ENCODE measurements at places on chromosomes 16 and 17.

- no peak for DNase-seq
- H3K36me3 ChIP-seq: no peaks in the 10 kb centered on the region
- no peak overlapping the region for H3K4me3 ChIP-seq
- no peaks in the 10 kb centered on the region for H3K27me3 ChIP-seq
- H3K4me1 ChIP-seq: peaks cover 10% of the 10 kb centered on the region
These were observed 13.8 kb downstream of the USP22 start for GRCh38 chr17:21029036-21029435.

- H3K27ac ChIP-seq: no peak overlapping the region
- H3K36me3 ChIP-seq: no peaks in the 10 kb centered on the region
- no peak overlapping the region for H3K4me3 ChIP-seq
- DNase-seq: no peak
- no peaks in the 10 kb centered on the region for H3K4me1 ChIP-seq
These were observed 130.1 kb upstream of the COX10 start for GRCh38 chr17:13939222-13939621.

DNA sequence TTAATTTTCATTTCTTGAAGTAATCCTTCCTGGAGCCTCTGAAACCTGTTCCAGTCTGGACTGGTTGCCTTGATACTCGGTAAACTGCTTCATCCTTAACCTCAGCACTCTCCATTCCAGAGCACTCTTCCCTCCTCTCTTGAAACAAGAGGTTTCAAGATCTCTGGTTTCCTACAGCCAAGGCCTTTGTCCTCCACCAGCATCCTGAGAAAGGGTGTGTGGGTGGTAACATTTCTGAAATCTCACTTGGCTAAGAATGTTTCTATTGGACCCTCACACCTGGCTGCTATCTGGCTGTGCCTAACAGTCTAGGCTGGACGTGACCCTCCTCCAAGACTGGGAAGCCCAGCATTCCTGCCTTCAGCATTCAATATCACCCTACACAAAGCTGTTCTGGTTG lies 99.7 kb downstream of the CYTH1 start:
- no peaks in the 10 kb centered on the region for H3K36me3 ChIP-seq
- no peaks in the 10 kb centered on the region for H3K27me3 ChIP-seq
- H3K4me3 ChIP-seq: no peak overlapping the region
- DNase-seq: no peak
- H3K27ac ChIP-seq: no peak overlapping the region

DNA sequence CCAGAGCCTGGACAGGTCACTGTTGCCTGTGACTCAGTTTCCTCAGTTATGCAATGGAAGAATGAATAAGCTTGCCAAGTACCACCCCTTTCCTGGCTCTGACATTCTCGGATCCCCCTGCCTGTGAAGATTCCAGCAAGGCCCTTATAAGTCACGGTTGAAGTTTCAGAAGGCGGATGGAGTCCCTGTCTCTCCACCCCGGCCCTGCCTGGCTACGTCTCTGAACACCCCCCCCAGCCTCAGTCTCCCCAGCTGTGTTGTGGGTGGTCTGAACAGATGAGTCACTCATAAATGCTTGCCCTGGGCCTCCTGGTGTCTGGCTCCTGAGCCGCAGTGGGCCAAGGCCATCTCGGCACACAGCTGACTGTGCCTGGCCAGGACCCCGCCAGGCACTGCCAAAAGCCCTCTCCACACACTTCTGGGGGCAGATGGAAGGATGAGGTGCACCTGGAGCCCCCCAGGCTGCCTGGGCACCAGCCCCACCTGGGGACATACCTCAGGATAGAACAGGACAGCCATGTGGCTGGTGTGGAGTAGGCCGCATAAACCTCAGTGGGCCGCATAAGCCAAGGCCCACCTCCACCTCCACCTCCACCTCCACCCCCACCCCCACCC lies 15.4 kb downstream of the VASN start:
- no peaks in the 10 kb centered on the region for H3K4me1 ChIP-seq
- no peaks in the 10 kb centered on the region for H3K27me3 ChIP-seq
- no peak for DNase-seq
- no peak overlapping the region for H3K27ac ChIP-seq
- no peak overlapping the region for H3K4me3 ChIP-seq

DNA sequence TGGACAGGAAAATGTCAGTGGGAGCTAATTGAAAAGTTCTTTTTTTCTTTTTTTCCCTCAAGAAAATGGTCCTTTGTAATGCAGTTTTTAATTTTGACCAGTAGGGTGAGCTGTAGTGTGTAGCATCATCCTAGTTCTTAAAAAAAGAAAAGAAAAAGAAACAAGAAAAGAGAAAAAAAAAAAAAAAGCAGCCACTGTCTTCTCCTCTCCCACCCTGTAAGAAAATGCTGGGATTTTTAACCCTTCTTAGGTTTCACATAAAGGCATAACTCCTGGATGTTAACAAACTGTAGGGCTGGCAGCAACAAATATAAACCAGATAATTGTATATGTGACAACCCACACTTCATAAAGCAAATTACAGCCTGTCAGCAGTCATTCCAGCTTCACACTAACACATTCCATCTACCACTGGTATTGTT lies 78.1 kb downstream of the SKAP1 start:
- no peaks in the 10 kb centered on the region for H3K36me3 ChIP-seq
- H3K27ac ChIP-seq: no peak overlapping the region
- no peaks in the 10 kb centered on the region for H3K27me3 ChIP-seq
- no peak for DNase-seq
- no peaks in the 10 kb centered on the region for H3K4me1 ChIP-seq

DNA sequence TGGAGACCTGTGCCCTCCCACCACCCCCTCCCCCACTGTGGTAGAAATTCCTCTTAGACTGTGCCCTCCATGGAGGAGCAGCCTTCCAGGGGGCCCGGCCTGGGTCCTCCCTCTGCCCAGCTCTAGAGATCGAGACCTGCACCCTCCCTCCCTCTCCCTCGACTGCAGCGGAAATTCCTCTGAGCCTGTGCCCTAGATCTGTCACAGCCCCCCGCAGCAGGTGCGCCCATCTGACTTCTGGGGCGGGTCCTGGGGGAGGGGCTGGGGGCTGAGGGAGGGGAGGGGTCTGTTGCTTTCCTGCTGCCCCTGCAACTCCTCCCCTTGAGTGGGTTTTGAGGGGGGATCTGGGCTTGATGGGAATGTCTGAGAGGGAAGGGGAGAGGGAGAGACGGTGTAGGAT lies 177.8 kb upstream of the GSE1 start:
- peaks cover 11% of the 10 kb centered on the region for H3K4me1 ChIP-seq
- H3K27ac ChIP-seq: no peak overlapping the region
- H3K36me3 ChIP-seq: no peaks in the 10 kb centered on the region
- no peak for DNase-seq
- no peaks in the 10 kb centered on the region for H3K27me3 ChIP-seq

DNA sequence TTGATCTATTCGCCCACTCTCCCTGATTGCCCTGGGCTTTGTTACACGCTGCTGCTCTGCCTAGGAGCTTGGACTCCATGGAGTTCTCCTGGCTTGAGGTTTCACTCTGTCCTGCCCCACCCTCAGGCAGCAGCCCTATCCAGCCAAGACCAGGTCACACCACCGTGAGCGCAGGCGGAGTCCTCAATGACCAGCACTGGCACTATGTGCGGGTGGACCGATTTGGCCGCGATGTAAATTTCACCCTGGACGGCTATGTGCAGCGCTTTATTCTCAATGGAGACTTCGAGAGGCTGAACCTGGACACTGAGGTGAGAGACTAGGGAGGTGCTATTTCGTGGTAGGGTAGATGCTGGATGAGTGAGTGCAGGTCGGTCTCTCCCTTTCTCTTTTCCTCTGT lies 3.5 kb downstream of the CNTNAP1 start:
- peaks cover 7% of the 10 kb centered on the region for H3K4me1 ChIP-seq
- no peak overlapping the region for H3K4me3 ChIP-seq
- H3K27me3 ChIP-seq: no peaks in the 10 kb centered on the region

DNA sequence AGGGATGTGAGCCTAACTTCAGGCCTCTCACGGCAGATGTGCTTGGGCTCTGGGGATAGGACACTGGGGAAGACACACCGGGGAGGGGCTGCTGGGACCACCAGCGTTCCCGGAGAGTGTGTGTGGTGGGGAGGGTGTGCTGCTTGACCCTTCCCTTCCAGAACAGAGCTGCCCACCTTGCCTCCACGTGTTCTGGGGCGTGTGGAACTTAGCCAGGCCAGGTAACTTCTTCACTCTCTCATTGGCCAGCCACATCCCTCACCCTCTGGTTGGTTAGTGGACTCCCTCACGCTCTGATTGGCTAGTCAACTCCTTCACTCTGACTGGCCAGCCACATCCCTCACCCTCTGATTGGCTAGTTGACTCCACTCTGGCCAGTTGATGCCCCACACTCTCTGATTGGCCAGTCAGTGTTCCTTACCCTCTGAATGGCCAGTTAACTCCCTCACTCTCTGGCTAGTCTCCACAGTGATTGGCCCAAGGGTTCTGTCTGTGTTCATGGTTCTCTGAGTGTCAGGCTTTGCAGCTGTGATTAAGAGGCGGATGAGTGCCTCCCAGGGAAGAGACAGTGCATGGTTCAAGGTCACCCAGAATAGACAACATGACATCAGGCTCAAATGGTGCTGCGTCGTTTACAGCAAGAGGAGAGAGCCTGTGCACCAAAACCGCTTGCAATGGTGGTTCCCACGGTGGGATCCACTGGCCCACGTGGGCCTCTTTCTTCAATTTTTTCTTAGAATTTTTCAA lies 10.0 kb downstream of the TMEM235 start:
- no peak for DNase-seq
- no peaks in the 10 kb centered on the region for H3K36me3 ChIP-seq
- no peak overlapping the region for H3K27ac ChIP-seq
- no peaks in the 10 kb centered on the region for H3K27me3 ChIP-seq
- no peaks in the 10 kb centered on the region for H3K4me1 ChIP-seq

GRCh38 chr17:62064791-62065563 lies at the start of gene MED13:
Gene MED13 (minus strand): TSS chr17:62065278. CDS start chr17:62065205, 73 bp downstream.
- peak within 1 kb of the TSS; percentile 78 for H3K4me3 ChIP-seq
- DNase-seq: peak; percentile 91
- H3K4me1 ChIP-seq: peaks cover 30% of the 10 kb centered on the region
- H3K27ac ChIP-seq: peak within 1 kb of the TSS; percentile 97
- no peaks in the 10 kb centered on the region for H3K36me3 ChIP-seq

- DNase-seq: peak; percentile 67
- no peaks in the 10 kb centered on the region for H3K27me3 ChIP-seq
- peak overlapping the region; percentile 70 for H3K27ac ChIP-seq
- no peaks in the 10 kb centered on the region for H3K4me1 ChIP-seq
- no peaks in the 10 kb centered on the region for H3K36me3 ChIP-seq
- no peak overlapping the region for H3K4me3 ChIP-seq
These were observed 1.4 kb upstream of the SPNS2 start for GRCh38 chr17:4497101-4497824.
